Stromal cell of bone marrow (primary cell): ENCODE measurements at places on chromosomes 6 and 20.

DNA sequence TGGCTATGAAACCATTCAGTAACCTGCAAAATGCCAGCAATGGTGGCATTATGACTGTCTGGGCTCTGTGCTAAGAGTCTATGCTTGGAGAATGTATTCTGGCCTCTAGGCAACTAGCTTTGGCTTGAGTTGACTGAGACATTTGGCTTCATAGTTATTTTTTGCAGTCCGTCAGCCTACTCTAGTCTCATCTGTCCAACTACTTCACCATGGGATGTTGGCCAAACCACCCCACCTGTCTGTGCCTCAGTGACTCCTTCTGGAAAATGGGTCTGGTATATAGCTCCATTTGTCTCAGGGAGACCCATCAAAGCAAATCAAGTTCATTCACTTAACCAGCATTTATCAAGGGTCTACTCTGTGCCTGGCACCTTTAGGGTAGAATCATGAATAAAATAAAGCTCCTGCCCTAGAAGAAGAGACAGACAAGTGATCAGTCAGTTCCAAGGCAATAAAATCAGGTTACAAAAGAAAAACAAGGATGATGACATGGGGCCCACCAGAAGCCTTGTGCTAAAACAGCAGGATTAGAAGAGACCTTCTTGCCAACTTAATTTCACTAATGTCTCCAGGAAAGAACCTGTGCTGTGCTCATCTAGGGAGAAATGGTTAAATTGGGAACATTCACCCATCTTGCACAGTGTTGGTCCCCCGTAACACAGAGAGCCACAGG, 102.4 kb upstream of the ARMC2 start:
- DNase-seq = no peak

GRCh38 chr6:93453956-93454355, 34.6 kb upstream of the EPHA7 start:
- no peak for DNase-seq

DNA sequence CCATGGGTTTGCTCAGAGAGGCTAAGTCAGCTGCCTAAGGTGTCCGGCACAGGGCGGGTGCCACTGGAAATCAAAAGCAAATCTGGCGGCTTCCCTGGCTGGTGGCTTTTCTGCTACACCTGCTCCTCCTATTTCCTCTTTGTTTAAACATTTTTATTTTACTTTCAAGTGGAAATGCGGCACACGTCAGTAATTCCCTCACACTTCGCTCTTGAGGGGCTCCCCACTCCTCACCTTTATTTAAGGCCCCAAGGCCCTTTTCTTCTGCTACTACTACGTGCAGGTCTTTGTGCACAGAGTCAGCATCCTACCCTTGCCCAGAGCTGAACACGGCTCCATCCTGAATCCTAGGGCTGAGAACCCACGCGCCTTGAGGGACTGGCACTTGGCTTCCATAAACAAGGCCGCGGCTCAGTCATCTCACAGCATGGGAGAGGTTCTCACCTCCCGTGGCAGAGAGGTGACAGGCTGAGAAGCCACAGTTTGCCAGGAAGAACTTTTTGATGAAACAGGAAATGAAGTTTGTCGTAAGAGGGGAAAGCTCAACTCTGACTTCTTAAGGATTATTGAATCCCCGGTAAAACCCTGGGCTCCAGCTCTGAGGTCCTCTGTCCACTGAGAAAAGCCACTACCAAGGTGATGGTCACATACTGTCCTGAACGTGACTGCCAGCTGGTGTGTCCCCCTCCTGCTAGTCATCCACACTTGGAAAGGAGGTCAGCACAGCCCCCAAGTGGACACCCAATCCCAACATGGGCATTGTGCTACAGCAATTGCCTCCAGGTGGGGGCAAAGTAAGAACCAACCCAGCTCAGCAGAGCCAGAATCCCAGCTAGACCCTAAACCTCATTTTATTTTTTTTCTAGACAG, 48.0 kb downstream of the NFATC2 start:
- no peak for DNase-seq

DNA sequence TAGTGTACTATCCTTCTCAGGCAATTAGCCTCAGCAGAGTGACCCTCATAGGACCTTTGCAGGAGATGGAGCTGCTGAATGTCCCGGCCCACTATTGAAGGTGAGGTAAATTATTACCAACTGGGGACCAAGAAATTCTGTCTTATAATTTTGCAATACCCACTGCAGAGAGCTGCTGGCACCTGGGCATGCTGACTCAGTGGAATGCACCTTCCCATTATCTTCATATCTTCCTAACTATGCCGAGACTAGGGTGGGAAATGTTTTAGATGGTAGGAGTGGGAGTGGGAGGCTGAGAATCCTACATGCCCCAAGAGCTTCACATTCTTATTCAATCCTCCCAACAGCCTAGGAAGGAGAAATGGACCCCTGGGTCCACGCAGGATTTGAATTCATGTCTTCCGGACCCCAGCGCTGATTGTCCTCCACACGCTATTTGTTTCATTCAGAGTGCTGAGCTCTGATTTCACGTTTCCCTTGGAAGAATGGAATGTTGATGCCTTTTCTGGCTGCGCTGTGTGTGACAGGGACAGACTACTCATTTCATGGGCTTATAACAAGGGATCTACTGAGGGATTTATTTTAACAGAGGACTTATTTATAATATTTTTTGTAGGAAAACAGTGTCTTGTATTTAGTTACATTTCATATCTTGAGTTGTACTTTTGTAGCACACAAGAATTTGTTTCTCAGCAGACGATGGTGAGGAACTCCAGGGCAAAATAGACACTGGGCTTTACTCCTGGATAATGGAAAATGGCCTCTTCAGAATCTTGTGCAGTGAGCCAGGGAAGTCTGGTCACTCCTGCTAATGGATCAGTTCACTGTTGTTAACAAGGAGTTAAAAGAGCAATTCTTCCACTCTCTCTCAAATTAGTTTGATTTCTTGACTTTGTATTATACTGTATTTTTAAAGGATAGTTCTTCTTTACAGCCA, 66.4 kb downstream of the FYN start:
- no peak for DNase-seq

DNA sequence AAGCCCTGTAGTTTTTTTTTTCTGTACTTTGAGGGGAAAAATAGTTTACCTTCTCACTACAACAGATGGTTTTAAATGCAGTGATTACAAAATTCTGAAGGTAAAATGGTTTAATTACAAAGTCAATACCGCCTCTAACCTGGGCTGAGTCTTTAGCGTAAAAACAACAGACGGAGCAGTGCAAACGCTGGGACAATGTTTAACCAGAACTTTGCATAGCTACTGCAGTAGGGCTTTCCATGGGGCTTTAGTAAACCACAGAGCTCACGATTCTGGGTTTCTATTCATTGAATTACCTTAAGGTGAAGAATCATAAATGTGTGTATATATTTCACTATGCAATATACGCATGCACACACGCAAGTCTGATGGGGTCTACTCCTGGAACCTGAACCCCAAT, 77.9 kb downstream of the RFX6 start:
- no peak for DNase-seq

- no peak for DNase-seq
Measured at GRCh38 chr6:18347021-18347577, 40.1 kb upstream of the RNF144B start.

GRCh38 chr6:143959927-143960326, 48.1 kb downstream of the PLAGL1 start:
- no peak for DNase-seq

GRCh38 chr20:62208061-62208794, 11.8 kb downstream of the HRH3 start:
- no peak for DNase-seq

DNA sequence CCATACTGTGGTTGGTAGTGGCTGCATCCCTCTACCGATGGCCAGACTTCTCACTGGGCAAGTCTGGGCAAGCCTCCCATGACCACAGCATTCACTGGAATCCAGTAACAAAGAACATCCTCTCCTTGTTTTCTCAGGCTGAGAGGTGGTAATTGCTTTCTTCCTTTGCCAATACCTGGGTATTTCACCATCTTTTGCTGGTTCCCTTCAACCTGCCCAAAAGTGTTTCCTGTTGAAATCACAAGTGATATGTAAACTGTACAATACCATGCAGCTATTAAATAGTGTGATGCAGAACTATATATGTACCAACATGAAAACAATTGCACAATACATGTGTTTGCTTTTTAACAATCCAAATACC, at the start of gene PTCHD4:
Gene PTCHD4 (minus strand): TSS at position 55 of the 364 bp plus-strand sequence. CDS start 42,240 bp downstream, outside the sequence.
- DNase-seq = peak; percentile 38

GRCh38 chr6:164069350-164069990, 655.0 kb downstream of the QKI start:
- no peak for DNase-seq

DNA sequence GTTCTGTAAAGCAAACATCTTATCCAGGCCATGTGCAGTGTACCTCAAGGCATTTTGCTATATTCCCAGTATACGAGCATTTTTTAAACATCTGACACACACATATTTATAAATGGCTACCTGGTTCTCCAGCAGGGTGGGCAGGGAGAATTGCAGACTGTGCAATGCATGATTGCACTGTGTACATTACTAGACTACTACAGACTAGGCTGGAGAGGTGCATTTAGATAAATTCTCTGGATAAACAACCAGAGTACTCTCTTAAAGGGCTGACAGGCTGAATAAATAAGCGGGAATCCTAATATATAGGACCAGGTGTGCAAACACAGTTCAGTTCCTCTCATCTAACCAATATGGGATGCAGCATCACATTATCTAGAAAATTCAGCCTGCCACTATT, 428.3 kb upstream of the ARID1B start:
- no peak for DNase-seq

DNA sequence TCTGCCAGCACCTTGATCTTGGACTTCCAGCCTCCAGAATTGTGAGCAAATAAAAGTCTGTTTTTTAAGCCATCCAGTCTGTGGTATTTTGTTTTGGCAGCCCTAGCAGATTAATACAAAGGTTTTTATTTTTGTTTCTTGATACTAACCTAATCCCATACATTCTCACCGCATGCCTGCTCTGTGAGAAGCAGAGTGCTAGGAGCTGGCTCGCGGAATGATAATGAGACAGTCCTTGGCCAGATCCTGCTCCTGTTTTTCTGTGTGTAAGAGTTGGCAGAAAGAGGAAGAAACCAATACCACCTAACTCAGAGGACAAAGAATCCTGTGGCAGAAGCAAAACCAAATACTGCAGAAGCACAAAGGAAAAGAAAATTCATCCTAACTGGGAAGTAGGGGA, 82.6 kb downstream of the KIF16B start:
- no peak for DNase-seq

GRCh38 chr20:50478162-50478990, 31.8 kb upstream of the PTPN1 start:
- DNase-seq = no peak

- DNase-seq = no peak
Measured at GRCh38 chr20:61821735-61822134, 243.9 kb downstream of the TAF4 start.

GRCh38 chr6:6293317-6293716, 27.1 kb downstream of the F13A1 start:
- no peak for DNase-seq

DNA sequence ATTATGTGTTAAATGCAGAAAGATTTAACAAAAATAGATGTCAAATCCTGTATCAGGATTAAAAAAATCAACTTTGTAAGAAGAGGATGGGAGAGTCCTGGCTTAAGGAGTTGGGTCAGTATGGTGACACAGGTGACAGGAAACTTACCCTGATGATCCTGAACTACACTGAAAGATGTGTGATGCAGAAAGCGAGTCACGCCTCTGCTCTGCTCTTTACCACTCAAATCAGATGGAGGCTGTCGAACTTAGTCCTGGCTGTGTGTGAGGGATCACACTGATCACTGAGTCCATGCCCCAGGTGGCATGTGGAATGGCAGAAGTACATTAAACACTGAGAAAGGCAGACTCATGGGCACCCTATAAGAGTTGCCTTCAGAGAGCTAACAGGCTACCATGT, 92.9 kb downstream of the GJA10 start:
- DNase-seq = no peak

DNA sequence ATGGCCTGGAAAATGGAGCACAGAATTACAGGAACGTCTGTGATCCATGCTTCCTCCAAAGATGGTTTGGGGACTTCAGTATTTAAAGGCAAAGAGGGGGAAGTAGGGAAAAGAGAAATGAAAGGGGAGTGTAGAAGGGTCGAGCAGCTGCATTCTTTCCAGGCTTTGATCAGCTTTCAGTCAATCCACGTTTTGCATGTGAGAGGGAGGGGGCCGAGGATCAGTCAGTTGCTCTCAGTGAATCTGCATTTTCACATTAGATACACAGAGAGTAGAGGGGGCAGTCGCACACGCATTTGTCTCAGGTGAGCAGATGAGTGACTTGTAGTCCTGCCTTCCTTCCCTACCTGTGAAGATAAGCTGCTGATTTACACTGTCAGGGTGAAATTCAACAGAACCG, 78.8 kb downstream of the FOXF2 start:
- DNase-seq = no peak

GRCh38 chr20:59814840-59815340, 118.5 kb downstream of the SYCP2 start:
- DNase-seq = no peak

DNA sequence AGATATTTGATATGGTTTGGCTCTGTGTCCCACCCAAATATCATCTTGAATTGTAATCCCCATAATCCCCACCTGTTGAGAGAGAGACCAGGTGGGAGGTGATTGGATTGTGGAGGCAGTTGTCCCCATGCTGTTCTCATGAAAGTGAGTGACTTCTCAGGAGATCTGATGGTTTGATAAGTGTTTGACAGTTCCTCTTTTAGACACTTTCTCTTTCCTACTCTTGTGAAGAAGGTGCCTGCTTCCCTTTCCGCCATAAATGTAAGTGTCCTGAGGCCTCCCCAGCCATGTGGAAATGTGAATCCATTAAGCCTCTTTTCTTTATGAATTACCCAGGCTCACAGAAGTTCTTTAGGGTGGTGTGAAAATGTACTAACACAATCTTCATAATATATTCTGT, 1404.0 kb upstream of the ADGRB3 start:
- DNase-seq = no peak

DNA sequence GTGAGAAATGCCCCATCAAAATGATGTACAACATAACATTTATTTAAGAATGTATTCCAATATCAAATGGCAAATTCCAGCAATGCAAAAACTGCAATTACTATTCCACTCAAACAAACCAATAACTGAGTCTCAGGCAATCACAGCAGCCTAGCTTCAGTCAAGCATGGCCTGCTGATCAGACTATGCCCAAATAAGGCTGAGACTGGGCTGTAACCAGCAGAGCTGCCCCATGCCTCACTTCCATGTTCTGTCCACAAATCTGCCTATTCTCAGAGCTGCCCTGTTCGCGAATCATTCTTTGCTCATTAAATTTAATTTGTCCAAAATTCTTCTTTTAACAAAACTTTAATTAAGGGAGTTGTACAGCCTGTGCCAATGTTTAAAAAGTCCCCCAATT, 155.4 kb downstream of the FNDC1 start:
- DNase-seq = peak; percentile 17
